ENCODE measurements at places on chromosomes 3 and 15. TPM values are rescaled to one million over a fixed set of nuclear protein-coding genes. Genes with fewer than 3 reads are reported as not detected.

The GRK7 gene
- not detected for polyA plus RNA-seq

The CAPN3 gene
- polyA plus RNA-seq = 1.3 TPM

The ADAMTS17 gene
- polyA plus RNA-seq = not detected

The THRB gene
- 0.38 TPM for polyA plus RNA-seq

The THPO gene
- polyA plus RNA-seq = 0.14 TPM

The ZPLD1 gene
- not detected for polyA plus RNA-seq

The MRAS gene
- polyA plus RNA-seq = not detected

The CCNB2 gene
- 0.79 TPM for polyA plus RNA-seq

The GOLGA6L4 gene
- not detected for polyA plus RNA-seq

The PLSCR5 gene
- polyA plus RNA-seq = not detected

The PRTG gene
- not detected for polyA plus RNA-seq

The CFAP92 gene
- polyA plus RNA-seq = not detected

The MKRN2 gene
- 41.0 TPM for polyA plus RNA-seq

The TUSC7 gene
- not detected for polyA plus RNA-seq

The KNG1 gene
- not detected for polyA plus RNA-seq

The SCN11A gene
- polyA plus RNA-seq = not detected

The ZMYND10 gene
- polyA plus RNA-seq = not detected

The SPATA12 gene
- not detected for polyA plus RNA-seq

The ATP13A5 gene
- not detected for polyA plus RNA-seq

The KLF13 gene
- polyA plus RNA-seq = 81.4 TPM

The SMC4 gene
- polyA plus RNA-seq = 49.6 TPM

The MUC13 gene
- polyA plus RNA-seq = not detected

The NANOGP8 gene
- not detected for polyA plus RNA-seq

The SELENOT gene
- polyA plus RNA-seq = 213 TPM

Measured in IgD-negative memory B cell (primary cell).